ENCODE measurements at places on chromosomes 2 and 18.

GRCh38 chr2:7835693-7836680 is 845.9 kb upstream of the ID2 start:
- DNase-seq, result no peak

DNA sequence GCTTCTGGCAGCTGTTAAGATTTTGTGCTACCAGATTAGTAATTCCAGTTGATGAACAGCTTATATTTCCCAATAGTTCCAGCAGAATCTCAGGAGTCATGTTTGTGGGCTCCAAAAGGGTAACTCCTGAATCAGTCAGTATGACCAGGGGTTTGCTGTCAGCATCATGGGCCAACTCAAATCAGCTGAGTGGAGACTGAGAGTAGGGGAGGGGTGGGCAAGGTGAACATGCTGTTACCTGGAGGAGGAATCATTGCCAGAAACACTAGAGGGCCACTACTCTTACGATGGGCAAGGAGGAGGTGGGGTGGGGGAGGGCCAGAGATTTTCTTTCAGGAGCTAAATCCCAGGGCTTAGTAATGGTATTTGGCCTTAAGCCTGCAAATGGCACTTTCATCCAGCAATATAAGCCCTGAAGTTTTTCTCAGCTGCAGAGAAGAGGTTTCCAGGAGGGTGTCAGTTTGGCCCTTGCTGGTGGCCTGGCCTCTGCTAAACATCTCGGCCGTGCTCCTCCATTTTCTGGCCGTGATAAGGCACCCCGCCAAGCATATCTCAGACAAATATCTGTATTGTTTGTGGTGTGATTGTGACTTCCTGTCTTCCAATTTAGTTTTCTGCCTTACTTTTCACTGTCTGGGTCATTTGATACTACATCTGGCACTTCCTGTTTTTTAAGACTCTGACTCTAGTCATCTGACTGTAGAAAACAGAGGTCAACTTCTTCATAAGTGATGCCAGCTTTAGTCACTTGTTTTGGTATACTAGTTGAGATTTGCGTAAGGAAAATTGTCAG is 120.5 kb upstream of the CXCR4 start:
- peak; percentile 67 for DNase-seq

- DNase-seq, result peak; percentile 44
Measured at GRCh38 chr2:96685577-96686459, 43.3 kb downstream of the FER1L5 start.

- no peak for DNase-seq
Measured at GRCh38 chr2:15620340-15620739, 28.7 kb downstream of the DDX1 start.

- DNase-seq, result no peak
Measured at GRCh38 chr2:217158928-217159327, 299.1 kb upstream of the TNP1 start.

DNA sequence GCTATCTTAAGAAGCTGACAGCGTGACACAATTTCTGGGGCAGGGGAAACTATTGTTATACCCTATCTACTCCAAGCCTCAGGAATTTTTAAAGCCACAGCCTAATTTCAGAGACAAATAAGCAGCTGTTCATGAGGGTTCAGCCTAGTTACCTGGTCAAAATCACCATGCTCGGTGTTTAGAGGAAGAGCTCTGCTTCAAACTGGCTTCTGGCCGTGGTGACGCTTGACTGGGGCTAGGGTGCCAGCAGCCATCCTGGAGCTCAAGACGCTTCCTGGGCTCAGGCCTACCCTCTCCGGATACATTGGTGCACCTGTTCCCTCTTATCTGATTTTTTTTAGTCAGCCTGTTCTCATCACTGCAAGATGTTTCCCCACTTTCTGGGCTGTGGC is 41.7 kb downstream of the FRZB start:
- no peak for DNase-seq

DNA sequence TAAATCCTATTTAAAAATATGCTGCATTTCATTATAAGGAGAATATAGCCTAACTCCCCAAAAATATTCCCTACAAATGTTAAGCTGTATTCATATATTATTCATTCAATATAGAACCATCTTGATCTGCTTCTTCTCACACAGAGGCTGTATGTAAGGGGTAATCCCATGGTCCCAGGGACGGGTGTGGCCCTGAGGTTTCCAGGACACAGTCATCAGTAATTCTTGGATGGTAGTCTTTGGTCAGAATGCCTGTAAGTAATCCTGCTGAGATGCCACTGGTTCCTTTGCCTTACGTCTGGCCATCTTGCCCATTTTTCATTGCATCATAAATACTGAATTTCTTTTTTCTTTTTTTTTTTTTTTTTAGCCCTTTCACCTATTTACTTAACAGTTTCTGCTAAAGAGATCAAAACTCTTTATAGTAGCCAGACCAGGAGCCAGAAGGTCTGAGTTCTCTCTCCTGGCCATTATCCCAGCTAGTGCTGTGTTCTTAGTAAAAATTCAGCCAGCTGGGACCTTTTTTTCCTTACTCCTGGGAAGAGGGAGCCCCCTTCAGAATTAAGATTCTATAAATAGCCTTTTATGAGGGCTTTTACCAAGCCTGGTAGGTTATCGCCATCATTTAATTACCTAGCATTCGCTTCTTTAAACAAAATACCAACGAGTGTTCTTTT is 134.9 kb downstream of the SOX11 start:
- no peak for DNase-seq

DNA sequence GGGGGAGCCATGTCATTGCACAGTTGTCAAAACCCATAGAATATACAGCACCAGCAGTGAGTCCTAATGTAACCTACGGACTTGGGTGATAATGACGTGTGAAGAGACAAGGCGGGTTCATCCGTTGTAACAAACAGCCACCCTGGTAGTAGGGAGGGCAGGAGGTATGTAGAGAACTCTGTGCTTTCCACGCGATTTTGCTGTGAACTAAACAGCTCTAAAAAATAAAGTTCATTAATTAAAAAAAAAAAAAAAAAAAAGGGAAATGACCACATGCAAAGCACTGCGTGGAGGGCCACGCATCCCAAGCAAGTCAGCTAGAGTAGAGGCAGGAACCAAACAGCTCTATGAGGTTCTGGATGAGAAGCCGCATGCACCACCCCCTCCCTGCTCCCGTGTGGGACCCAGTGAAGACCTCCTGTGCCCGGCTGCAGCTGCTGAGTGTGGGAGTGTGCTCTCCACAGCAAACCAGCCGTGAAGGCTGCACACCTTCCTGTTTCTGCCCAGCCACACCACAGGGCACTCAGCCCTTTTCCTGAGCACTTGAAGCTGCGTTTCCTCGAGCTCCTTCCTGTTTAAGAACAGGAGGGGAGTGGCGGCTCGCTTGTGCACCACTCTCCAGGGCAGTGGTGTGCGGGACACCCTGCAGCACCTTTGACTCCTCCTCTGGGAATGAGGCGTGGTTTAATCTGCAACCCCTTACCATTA is 65.6 kb downstream of the ODC1 start:
- peak; percentile 86 for DNase-seq

GRCh38 chr18:58125183-58125582 is 81.2 kb downstream of the NEDD4L start:
- no peak for DNase-seq

- DNase-seq, result peak; percentile 81
Measured at GRCh38 chr2:43051338-43051737, 175.1 kb downstream of the ZFP36L2 start.

DNA sequence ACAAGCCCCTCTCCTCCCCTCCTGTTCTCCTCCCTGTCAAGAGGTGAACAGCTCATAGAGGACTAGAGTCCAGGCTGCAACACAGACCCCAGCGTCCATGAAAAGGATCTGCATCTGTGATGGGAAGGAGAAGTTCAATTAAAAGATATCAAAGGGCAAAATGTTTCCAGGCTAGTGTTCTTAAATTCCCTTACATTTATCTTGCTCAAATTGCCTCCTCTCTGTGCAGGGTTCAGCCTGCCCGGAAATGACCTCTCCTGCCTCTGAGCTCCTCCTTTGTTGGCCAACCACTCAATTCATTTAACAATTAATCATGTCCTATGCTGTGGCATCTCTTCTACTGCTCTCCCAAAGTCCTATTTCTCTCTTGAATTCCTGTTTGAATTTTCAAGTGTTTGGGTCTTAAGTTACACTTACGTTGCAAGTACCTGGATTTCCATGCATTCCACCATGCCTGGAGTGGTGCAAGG is 105.3 kb downstream of the TSN start:
- DNase-seq, result no peak

- no peak for DNase-seq
Measured at GRCh38 chr2:236241181-236242056, 22.8 kb downstream of the ASB18 start.

- no peak for DNase-seq
Measured at GRCh38 chr2:221778025-221778424, 205.9 kb upstream of the EPHA4 start.

GRCh38 chr18:35494251-35495220 is 3.2 kb downstream of the INO80C start:
- DNase-seq, result no peak

GRCh38 chr2:221767106-221768012 is 195.3 kb upstream of the EPHA4 start:
- DNase-seq, result no peak

- no peak for DNase-seq
Measured at GRCh38 chr2:191287820-191288219, 42.6 kb downstream of the MYO1B start.

GRCh38 chr2:94990956-94991355 is 34.6 kb upstream of the MAL start:
- no peak for DNase-seq

DNA sequence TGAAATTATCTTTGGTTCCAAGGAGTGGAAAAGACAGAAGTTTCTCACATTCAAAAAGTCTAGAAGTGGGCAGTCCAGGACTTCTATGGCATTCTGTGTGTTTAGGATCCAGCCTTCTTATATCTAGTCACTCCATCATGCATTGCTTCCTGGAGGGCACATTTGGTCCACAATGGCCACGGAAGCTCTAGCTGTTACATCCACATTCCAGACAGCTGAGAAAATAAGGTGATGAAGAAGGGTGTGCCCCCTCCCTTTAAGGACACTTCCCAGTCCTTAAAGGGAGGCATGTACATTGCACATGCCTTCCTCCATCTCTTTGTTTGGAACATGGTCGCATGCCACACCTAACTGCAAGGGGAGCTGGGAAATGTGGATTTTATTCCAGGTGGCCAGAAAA is 59.9 kb upstream of the BZW1 start:
- no peak for DNase-seq

- no peak for DNase-seq
Measured at GRCh38 chr2:24353364-24353763, 7.0 kb downstream of the ITSN2 start.

DNA sequence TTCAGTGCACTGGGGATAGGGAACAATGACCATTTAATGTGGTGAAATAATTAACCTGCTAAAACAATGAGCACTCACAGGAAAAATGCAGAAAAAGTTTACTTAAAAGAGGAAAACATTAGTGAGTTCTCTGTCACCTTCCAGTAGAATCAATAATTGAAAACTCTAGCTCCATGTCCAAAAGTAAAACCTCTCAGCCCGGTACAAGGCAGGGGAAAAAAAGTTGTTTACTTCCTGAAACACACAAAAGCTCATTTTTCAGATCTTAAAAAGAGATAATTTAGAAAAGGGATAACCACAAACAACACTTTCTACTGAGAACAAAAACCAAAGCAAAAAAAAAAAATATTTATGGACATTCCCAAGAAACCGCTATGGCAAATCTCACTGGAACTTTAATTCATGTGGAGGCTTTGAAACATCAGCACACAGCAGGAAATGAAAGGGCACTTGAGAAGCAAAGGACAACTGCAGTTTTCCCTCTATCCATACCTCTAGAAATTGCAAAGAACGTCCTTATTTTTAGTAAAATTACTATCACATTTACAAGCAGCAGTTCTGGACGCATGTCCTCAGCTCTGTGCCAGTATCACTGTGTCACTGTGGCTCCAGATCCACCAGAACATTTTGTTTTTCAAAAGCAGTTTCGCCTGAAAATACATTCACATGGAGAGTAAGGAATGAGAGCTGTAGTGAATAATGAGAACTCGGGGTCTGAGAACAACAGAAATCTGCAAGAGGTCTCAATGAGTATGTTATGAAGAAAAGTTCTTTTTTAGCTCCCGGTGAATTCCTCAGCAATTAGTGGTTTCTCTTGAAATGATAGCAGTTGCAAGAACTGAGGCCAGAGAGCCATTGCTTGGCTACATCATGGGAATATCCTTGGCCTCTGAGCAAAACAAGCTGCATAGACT is 44.7 kb upstream of the DNAH7 start:
- no peak for DNase-seq

DNA sequence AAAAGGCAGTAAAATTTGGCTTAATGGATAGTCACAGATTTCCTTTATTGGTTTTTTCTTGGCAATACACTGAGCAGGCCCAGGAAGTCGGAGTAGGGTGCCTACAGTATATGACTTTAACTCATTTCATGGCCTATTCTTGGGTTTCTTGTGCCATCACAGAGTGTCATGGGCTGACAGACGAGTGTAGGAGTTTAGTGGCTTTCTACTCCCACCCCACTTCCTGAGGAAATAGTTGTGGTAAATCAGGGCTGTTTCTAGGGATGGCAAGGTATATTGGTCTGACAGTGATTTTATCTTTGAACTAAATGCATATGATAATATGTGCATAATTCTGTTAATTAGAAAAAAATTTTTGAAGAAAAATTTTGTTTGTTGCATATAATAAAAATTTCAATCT is 100.1 kb downstream of the PLCL1 start:
- DNase-seq, result no peak

- no peak for DNase-seq
Measured at GRCh38 chr2:172361360-172361759, 66.0 kb upstream of the ITGA6 start.

DNA sequence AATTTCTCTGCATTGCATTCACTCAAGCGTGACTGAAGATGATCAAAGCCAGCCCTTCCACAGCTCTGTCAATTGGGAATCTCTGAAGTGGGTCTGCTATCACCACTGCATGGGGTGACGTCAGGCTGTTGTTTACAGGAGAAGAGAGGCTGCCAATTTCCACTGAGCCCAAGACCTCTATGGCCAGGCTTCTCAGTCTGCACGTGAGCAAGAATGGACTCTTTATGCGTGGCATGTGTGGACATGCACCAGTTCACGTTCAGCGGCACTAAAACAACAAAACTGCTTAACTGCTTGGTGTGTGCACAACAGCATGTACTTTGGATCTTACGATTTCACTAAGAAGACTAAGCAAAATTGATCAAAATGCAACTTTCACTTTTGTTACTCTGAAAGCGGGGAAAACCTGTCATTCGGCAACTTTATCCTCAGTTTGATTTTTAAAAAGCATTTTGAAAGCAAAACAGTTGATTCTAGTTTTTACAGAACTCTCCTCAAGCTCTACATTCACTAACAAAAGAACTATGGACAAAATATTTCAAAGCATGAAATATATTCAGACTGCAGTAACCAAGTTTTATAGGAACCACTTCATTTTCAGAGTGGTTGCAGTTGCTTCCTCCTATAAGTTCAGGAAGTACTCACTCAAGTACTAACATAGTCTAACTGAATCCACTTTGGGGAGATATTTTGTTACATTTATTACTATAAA is 77.0 kb upstream of the SERTAD2 start:
- peak; percentile 55 for DNase-seq

GRCh38 chr2:241814393-241814642 is 5.3 kb downstream of the NEU4 start:
- DNase-seq, result no peak

DNA sequence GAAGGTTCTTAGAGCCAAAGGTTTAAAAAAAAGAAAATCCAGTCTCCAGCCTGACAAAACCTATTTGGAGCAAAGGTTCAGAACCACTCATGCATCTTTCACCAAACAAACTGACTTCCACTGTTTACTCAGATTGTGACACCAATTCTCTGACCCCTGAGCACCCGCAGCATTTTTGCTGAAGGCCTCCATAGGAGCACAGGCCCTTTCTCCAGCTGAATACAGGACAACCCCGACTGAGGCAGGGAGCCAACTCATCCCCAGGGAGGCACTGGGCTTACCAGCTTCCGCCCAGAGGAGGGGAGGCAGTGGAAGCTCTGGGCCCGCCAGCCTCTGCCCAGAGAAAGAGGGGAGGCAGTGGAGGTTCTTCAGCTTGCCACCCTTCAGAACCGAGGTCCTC is 51.0 kb upstream of the CNGA3 start:
- no peak for DNase-seq
